ENCODE measurements at places on chromosomes 5 and 9.

- DNase-seq = no peak
Measured at GRCh38 chr5:95803271-95804148, 19.0 kb downstream of the GLRX start.

DNA sequence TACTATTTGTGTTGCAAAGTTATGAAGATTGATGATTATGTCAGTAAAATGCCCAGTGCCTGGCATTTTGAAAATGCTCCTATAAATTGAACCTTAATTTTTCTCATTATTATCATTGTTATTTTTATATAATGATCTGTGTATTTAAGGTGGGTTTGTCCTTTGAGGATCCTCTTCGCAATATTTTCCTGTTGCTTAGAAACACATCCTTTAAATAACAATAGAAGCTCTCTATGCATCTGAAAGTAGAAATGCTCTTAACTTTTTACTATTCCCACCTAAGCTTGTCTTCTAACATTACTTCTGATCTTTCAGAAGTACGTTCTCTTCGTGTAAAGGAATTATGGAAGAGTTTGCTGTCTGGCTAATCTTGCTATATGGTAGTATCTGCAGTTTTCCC is 214.7 kb upstream of the TLX3 start:
- DNase-seq = no peak

- no peak for DNase-seq
Measured at GRCh38 chr5:172846249-172846648, 12.2 kb downstream of the ERGIC1 start.

DNA sequence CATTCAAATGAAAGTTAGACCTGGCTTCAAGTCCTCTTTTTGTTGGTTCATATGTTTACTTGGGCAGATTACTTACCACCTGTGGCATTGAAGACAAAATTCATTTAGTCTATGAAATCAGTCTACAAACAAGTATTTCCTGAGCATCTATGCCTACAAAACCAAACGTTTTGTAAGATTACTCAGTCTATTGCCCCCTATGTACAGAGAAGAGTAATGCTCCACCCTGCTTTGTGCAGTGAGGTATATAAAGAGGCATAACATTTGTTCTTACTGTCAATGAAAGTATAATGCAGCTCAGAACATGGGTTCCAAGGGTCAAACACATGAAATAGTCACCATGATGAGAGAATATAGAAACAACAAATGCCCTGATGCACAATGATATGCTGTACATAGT is 580.7 kb downstream of the KIF4B start:
- no peak for DNase-seq

Data from RPMI8226 (cell line).